ENCODE measurements at places on chromosomes 13 and 19.

- no peak for DNase-seq
Observed at GRCh38 chr13:98216135-98216565, 39.1 kb upstream of the RNF113B start.

- DNase-seq, result no peak
Observed at GRCh38 chr19:1004803-1005664, 4.8 kb downstream of the GRIN3B start.

GRCh38 chr13:39526499-39526898 lies 76.5 kb downstream of the LHFPL6 start:
- no peak for DNase-seq

DNA sequence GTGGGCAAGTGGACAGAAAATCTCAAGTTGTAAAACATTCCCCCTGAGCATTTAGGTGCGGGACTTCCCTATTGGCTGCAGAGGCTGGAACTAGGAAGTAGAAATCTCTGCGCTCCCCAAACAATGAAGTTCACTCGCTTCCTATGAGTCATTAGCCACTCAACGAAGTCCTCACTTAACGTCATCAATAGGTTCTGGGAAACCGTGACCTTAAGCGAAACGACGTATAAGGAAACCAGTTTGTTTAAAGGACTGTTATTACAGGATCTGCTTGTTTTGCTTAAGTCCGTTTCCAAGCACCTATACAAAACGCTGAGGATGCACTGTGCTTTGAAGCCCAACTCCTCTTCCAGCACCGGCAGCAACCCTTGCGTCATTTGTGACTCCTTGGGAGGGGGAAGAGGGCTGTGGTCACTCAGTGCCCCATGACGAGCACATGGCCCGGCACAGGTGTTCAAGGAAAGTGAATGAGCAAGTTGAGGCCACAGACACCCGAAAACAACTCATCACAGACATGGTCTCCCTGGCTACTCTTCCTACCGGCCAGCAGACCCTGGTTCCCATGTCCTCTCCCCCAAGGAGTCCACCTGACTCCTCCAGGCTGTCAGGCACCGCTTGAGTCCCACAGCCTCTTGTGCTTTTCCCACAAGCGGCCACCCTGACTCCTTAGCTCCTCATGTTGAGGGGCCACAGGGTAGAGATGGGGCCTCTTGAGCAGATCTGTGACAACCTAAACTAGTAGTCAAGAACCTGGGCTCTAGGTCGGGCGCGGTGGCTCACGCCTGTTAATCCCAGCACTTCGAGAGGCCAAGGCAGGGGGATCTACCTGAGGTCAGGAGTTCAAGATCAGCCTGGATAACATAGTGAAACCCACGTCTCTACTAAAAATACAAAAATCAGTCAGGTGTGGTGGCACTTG lies 4.8 kb downstream of the RPS16 start:
- no peak for DNase-seq

- no peak for DNase-seq
Observed at GRCh38 chr19:28855216-28855615, 357.7 kb downstream of the UQCRFS1 start.
